ENCODE measurements at places on chromosomes 2 and 18. TPM values are rescaled to one million over a fixed set of nuclear protein-coding genes. Genes with fewer than 3 reads are reported as not detected.

DNA sequence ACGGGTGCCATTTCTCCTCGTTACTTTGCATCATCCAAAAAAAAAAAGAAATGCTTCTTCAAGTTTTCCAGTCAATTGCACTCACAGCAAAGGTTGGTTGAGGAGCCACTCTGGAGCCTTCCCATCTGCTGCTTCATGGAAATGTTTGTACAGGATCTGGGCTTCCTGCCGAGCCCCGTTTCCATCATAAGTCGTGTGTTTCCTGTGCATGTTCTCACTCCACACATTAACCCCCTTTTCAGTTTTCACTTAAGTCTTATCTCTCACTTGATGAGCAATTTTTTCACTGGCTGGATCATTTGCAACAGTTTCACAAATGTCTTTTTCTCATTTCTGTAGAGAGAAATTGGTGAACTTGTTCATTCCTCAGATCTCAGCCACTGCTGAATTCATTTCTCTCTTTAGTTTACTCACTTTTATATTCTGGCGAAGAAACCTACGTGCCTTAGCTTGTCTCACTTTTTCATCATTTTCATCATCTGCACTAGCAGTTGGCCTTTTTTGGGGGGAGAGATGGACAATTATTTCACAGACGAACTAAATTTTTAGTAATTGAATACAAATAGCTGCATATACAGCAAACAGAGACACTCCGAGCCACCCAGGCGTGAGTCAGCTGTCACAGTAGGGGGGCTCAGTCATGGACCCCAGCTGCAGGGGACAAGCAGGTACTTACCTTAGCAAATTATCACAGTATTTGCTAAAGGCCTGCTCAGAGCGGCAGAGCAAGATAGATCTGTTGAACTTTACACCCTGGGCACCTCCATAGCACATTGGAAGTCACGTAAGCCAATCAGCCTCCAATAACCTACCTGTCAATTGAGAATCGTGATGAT, 750.8 kb upstream of the ID2 start:
- peak; percentile 54 for DNase-seq

DNA sequence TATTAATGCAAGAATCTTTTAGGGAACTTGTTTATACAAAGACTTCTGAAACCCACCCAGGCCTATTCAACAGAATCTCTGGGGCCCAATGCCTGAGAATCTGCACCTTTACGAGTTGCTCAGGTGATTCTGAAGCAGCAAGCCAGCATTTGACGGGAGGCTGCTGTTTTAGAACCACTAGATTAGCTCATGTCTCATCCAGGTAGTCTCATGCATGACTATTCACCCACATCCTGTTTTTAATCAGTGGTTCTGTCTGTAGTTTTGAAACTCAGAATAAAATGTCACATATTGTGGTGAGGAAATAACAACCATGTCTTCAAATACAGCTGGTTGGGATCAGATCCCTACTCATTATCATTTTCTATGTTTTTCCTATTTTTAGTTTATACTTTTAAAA, 39.5 kb downstream of the CYTIP start:
- no peak for DNase-seq

GRCh38 chr2:151936626-151937025, 108.4 kb upstream of the ARL5A start:
- DNase-seq: no peak

CCT7 gene
- total RNA-seq: 160 TPM

- no peak for DNase-seq
These were observed 842.1 kb upstream of the FANCL start for GRCh38 chr2:59083075-59083828.

GRCh38 chr2:29238497-29238896, 123.3 kb downstream of the CLIP4 start:
- DNase-seq: no peak

IL36RN gene
- not detected for total RNA-seq

GRCh38 chr2:169072163-169072925, 3.0 kb downstream of the DHRS9 start:
- no peak for DNase-seq

GRCh38 chr2:78082555-78082954, 560.4 kb upstream of the LRRTM4 start:
- DNase-seq: no peak

- DNase-seq: no peak
These were observed 223.4 kb downstream of the CCDC102B start for GRCh38 chr18:69021211-69021805.

GRCh38 chr2:102634831-102635241, 15.5 kb downstream of the SLC9A2 start:
- DNase-seq: no peak

GRCh38 chr2:224241001-224241400, 160.9 kb downstream of the FAM124B start:
- DNase-seq: no peak
